ENCODE measurements at places on chromosomes 11 and 22. TPM values are rescaled to one million over a fixed set of nuclear protein-coding genes. Genes with fewer than 3 reads are reported as not detected.
A peak's percentile ranks its signal among the peaks of the same experiment; 100 is the strongest.

DNA sequence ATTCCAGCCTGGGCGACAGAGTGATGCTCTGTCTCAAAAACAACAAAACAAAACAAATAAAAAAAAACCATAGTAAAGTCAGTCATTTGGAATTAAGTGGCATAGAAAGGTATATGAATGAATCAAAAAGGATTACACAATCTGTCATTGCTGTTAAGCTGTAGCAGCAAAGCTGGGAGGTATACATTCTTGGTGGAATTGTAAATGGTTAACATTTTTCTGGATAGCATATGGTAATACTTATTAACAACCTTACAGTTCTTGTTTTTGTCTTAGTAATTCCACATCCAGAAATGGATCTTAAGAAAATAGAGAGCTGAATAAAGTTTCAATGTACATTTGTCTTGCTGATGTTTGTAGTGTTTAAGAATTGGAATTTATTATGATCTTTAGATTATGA is 30.0 kb downstream of the DDX10 start:
- DNase-seq: no peak

GRCh38 chr11:501683-502287 is 5.3 kb downstream of the RNH1 start:
- no peak for DNase-seq

DNA sequence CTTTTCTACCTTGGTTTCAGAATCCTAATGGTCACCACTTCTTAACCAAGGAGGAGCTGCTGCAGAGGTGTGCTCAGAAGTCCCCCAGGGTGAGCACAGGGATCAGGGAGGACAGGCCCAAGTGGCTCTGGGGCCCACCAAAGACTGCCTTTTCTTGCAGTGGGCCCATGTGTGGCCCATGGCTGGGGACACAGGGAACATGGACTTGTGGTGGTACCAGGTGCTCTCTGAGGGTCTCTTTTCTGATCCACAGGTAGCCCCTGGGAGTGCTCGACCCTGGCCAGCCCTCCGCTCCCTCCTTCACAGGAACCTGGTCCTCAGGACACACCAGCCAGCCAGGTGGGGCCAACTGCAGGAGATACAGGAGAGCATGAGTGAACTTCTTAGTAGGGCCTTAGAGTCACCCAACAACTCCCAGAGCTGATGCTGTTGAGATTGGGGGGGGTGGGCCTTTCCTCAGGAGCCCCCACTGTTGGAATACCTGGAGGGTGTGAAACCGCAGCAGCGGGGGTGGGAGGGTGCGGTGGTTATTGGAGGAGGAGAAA is 2.0 kb downstream of the MUS81 start:
- no peak for DNase-seq

DNA sequence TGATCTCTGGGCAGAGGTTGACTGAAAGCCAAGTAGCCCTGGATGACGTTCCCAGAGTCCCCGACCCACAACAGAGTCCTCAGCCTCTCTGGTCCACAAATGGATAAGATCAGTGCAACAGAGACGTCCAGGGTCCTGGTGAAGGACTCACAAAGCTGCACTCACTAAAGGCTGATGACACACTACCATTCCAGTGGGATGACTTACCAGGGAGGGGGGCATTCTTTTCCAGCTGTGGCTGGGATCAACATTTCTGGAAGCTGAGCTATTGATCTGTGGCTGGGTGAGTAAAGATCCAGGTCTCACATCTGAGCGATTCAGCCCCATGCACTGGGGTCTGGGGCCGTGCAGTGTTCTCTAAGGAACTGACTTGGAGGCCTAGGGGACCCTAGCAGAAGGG is 296.2 kb downstream of the NTM start:
- peak; percentile 70 for DNase-seq

- no peak for DNase-seq
These were observed 94.5 kb upstream of the FGF3 start for GRCh38 chr11:69913591-69914285.

DNA sequence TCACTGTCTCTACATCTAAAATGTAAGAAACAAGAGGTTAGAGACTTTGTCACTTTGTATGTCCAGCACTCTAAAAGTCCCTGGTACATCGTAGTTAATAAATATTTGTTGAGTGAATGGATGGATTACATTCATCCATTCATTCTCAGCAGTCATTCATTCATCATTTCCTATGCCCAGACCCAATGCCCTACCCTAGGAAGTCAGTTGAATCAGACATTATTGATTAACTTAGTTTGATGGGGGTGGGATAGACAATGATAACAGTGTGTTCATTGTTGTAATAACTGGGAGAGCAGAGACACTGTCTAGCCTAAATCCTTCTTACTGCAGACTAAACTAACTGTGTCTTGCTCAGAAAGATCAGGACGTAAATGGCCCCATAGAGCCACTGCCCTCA is 1.2 kb upstream of the CENPM start:
- DNase-seq: no peak

DNA sequence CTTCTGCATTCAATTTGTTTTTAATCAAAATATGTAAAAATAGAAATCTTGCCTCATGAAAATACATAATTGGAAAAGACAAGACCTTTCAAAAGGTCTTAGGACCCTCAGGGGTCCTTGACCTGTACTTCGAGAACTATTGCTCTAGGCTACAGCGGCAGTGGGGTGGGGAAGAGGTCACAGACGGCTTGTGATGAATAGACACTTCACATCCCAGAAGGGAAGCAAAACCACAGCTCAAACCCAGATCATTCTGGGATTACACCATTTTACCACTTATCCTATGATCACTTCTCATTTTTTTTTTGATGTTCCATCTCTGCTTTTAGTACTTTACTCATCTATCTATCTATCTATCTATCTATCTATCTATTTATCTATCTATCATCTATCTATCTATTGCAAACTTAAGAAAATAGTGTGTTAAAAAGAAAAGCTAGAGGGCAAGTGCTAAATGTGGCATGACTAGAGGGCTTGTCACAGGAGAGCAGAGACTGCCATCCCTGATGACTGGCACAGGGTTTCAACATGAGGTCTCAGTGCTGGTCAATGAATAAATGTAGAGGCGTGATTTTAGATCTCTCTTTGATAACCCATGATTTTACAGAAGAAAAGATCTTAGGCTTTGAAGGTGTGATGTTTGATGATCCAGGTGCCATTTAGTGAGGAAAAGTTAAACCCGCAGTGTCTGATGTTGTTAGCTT is 37.1 kb downstream of the RNF141 start:
- no peak for DNase-seq

DNA sequence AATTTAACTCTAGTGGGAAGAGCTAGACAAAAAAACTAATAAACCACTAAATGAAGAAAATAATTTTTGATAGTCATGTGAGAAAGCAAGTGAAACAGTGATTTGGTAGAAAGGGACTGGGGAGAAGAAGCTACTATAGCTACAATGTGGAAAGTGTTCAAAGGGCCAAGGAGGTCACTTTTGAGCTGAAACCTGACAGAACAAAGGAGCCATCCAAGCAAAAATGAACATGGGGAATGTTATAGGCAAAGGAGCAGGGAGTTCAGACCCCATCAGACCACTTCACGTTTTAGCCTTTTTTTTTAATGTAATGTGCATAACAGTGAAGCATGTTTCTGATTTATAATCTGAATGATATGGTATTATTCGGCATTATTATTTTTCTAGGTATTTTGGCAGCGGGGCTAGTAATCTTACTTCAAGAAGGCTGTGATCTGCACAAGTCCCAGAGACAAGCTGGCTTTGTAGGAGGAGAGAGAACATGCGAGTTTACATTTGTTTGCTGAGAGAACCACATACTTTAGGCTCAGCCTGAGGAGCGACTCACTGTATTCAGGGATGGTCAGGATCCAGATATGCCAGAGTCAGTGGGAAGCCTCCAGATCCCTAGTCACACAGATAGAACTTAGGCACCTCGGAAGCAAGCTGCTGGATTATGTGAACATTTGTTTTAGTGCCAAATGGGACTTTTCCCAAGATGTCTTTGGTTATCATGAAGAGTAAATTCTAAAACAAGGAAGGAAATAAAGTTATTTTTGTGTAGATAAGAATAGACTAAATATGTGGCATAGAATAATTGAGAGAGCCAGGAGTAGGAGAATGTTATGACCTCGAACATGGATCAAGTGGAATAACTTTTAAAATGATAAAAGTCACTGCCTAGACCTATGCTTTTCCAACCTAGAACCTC is 118.6 kb downstream of the TRIM44 start:
- peak; percentile 89 for DNase-seq

Gene KDM4F
- not detected for total RNA-seq

Gene SPI1
- not detected for total RNA-seq

Data from IMR-90 (cell line).